ENCODE measurements at places on chromosomes 2 and 18.

DNA sequence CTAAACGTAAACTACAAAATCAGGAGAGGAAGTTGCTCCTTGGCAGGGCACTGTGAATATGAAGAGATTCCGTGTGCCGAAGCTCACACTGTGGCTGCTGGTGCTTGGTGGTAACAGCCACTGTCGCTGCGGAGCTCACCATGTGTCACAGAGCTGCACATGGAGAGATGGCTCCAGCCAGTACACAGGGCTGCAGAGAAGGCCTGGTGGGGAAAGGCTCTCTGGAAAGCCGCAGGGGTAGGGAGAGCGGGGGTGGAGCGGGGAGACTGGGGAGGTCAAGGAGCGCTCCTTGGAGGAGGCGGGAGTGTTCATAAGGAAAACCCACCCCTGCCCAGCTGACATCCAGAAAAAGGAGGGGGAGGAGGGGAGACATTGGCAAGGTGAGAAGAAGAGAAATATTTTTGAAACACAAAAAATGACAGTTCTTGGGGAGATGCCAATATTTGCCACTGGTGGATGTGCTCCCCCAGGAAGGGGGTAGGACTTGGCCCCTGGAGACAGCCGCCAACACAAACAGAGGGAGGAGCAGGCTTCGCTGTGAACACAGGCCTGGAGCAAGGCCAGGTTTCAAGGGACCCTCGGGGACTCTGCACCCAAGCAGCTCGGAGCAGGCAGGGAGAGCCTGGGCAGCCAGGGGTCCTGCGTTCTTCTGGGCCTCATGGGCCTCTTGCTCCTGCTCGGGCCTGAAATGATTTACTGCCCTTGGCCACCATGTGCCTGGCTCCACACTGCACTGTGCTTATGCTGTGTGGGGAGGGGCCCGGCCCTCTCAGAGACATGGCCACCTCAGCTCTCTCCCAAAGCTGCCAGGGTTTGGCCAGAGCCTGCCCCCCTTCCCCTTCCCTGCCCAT lies 102.6 kb upstream of the GLI2 start:
- DNase-seq, result no peak

GRCh38 chr2:172736424-172737174 lies 954 bp downstream of the RAPGEF4 start:
- DNase-seq, result no peak

DNA sequence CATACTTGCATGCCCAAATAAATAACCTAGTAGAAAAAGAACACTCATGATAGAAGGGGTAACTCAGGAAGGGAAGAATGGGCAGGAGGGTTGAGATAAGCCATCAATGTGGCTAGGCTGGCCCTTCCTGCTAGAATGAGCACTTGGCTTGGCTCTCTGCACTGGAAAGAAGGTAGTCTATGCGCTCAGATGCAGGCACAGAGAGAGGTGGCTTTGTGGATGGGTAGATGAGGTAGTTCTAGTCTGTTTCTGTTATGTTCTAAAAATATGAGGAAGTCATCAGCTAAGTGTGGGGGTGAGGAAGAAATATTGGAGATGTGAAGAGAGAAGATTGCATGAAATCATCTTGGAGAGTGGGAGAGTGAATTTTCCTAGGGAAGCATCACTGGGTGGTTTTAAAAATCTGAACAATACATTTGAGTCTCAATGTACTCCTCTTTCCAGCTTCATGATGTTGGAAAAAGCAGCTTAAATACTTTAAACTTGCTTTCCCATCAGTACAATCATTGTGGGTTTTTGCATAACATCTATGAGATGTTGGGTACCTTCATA lies 357.1 kb downstream of the CNTNAP5 start:
- DNase-seq, result no peak

DNA sequence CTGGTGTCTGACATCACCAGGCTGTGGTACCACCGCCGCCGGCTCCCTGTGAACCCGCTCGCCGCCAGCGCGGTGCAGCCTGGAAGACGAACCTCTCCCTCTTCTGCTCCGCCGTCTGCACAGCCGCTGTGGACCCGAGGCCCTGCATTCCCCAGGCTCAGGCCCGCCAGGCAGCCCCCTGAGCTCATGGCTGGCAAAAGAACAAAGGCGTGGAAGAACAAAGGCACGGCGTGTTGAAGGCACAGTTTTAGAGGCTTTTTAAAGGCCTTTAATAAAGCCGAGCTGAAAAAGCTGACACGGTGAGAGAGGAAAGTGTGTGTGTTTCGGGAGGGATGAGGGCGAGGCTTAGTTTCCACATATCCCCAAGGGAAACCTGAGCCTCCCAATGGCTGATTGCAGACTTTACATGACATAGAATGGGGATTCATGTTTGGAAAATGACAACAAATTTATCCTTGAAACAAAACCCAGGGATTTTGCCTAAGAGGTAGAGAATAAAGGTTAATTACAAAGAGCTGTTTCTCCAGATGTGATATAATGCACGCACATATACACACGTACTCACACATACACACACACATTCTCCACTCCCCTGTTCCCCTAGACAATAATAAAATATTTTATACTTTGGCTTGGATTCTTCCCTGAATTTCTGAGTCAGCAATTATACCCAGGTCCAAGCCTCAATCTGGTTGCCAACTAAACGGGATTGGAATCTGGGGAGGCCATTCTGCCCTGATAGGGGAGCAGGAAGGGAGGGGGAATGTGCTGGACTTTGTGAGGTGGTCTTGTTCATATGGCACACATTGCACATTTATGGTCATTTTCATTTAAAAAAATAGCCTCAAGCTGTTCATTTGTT lies 39.7 kb downstream of the RFX8 start:
- peak; percentile 67 for DNase-seq

- DNase-seq, result no peak
Measured at GRCh38 chr2:129911363-129912065, 68.0 kb upstream of the RAB6C start.

All from fibroblast of skin of scalp (primary cell).